ENCODE measurements at places on chromosomes 2 and 18.

GRCh38 chr2:237878321-237879057 is 19.1 kb downstream of the RAMP1 start:
- no peak for DNase-seq

- DNase-seq, result no peak
Observed at GRCh38 chr2:218910741-218911140, 30.1 kb downstream of the WNT10A start.

DNA sequence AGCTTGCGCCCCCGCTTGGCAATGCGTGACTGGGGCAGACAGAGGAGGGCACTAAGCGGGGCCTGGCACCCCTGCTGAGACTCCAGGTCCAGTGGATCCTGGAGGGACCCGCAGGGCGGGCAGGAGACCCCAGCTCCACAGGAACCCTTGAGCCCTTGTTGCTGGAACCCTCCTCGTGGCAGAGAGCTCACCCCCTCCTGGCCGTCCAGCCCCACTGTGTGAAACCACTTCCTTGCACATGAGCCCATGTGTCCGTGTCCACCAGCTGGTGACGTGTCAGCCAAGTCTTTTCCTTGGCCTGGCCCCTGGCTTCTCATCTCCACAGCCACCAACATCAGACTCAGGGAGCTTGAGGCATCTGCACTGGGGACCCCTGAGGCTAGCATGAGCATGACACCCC is 38.0 kb downstream of the BIN1 start:
- no peak for DNase-seq

DNA sequence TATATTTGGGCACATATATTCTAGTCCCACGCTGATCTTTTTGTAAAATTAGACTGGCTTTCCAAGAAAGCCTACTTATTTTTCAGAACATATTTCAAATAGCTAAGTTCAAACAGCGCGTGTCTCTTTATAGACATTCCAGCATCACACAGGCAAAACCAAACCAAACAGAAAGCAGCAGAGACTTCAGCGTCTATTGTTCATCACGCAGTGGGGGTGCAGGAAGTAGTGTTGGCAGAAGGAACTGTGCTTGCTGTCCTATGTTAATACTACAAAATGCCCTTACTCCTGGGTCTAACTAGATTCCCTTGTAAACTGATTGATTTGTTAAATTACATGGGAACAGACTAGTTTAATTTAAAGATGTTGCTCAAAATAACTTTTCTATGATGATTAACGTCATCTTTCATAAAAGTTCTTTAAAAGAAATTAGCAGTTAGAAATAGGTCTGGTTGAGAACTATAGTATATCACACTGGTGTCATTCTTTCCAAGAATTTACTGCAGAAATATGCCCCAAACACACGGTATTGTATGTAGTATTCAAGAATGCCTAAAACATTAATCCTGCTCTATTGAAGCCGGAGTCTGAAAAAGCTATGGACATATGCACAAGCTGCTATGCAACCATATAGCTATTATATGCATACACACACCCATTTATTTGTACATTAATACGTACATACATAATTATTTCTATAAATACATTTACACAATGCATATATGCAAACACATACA is 436.3 kb downstream of the CBLN2 start:
- DNase-seq, result no peak

DNA sequence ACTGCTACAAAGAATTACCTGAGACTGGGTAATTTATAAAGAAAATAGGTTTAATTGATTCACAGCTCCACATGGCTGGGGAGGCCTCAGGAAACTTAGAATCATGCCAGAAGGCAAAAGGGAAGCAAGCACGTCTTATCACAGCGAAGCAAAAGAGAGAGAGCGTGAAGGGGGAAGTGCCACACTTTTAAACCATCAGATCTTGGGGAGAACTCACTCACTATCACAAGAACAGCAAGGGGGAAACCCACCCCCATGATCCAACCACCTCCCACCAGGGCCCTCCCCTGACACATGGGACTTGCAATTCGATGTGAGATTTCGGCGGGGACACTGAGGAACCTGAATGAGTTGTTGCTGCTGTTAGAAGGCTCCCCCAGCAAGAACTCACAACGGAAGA is 220.2 kb upstream of the PIEZO2 start:
- no peak for DNase-seq

GRCh38 chr18:48617844-48618497 is 79.1 kb downstream of the CTIF start:
- DNase-seq, result no peak

DNA sequence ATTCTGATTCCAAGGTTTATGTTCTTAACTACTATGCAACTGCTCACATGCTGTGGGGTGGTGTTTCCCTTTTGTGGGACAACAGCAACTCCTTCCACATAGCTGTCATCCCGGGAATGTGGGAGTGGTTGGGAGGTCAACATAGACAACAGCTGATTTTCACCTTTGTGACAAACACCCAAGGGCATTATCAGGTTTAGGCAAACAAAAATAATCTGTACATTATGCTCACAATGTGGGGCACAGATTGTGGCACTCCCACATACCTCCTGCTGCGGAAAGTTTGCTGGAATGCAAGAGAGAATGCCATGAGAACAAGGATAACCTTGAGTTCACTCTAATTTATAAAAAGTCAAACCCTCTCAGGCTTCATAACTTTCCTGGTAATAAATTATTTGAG is 582.6 kb downstream of the CNTNAP5 start:
- DNase-seq, result no peak

DNA sequence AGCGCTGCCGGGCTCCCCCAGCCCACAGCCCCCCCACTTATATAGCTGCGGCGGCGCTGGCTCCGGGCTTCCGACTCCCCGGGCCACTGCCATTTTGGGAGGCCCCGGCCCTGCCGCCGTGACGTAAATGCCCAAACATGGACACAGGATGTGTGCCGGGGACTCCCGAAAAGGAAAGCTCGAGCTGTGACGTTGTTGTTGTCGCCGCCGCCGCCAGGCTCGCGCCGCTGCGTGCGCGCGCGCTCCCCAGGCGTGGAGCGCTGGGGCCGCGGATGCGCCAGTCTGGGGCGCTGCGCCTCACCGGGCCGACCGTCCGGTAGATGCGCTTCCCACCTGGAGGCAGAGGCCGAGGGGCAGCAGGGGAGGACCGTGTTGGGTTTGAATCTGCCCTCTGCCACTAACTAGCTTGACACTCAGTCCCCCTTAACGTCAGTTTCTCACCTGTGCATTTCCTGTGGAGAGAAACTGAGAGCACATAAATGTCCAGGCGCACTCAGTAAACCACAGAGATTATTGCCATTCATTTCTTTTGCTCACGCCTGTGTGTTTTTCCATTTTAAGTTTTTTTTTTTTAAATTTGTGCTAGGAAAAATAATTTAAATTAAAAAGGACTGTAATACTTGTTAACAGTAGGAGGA is at the start of gene EGR4:
EGR4 (minus strand) TSS at position 15 of the 638 bp plus-strand sequence. CDS start 231 bp downstream, outside the sequence.
- DNase-seq, result peak; percentile 88

GRCh38 chr18:7562491-7562890 is 4.6 kb upstream of the PTPRM start:
- DNase-seq, result no peak

GRCh38 chr2:222504719-222505118 is 80.4 kb downstream of the SGPP2 start:
- DNase-seq, result no peak

DNA sequence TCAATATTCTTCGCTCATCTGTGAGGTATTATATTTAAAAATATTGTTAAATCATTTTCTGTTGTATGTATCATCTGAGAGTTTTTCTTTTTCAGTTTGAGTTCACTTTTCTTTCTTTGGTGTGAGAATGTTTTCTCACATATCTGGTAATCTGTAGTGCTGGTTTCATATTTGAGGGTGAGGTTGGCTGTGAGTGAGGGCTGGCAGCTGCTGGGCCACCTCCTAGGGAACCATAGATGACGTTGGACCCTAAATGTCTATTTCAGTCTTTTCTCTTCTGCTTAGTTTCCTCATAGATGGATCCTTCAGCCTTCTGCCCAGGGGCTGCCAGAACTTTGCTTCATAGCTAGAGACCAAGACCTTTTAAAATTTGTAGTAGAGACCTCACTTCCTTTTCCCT is 33.5 kb downstream of the MGAT5 start:
- DNase-seq, result no peak

DNA sequence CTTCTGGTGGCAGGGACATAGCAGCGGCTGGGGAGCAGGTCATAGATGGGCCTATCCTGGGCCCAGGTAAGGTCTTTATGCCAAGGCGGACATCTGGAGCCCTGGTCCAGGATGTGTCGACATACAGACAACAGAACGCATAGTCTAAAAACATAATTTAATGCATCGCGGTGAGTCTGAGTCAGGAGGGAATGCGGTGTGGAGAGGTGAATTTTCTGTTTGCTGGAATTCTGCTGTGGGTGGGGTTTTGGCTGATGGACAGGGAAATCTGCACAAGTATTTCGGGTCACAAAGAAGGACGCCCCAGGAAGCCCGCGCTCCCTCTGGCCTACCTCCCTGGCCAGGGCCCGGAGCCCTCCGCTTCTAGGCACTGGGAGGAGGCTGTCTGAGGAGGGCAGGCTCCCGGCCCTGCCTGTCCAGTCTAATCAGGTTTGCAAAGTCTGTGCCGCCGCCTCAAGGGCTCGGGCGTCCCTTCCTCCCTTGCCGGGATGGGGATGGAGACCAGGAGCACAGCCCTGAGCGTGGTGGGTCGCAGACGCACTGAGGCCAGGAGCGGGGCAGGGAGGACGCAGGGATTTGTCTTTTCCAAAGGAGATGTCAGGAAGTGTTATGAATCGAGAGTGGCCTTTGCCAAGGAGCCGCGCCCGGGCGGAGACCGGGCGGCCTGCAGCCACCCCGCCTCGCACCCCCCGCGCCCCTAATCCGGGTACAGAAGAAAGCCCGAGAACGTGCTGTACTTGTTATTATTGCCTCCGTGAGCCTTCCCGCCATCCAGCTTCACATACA is 2.3 kb downstream of the C1QL2 start:
- DNase-seq, result no peak

DNA sequence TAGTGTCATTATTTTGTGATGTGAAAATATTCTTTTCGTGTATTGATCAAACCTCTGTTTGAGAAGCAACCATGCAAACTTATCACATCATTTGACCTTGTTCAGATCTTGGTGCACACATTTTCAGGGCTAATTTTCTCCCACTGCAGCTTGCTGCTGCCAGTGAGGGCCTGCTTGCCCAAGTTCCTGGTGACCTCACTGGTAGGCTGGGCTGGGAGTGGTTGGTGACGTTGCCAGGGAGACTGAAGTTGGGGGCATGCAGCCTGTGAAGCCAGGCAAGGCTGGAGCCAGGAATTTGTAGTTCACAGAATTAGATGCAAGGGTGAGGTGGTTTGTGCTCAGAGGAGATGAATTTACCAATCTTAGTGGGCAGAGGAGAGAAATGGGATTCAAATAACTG is 38.5 kb downstream of the PARD3B start:
- no peak for DNase-seq
